ENCODE measurements at places on chromosomes 1 and 21.

GRCh38 chr1:239717097-239717917 lies 330.9 kb downstream of the CHRM3 start:
- H3K27ac ChIP-seq: no peak overlapping the region
- H3K4me1 ChIP-seq: no peaks in the 10 kb centered on the region

- H3K4me1 ChIP-seq: no peaks in the 10 kb centered on the region
Observed at GRCh38 chr1:56077206-56077605, 502.2 kb downstream of the PLPP3 start.

DNA sequence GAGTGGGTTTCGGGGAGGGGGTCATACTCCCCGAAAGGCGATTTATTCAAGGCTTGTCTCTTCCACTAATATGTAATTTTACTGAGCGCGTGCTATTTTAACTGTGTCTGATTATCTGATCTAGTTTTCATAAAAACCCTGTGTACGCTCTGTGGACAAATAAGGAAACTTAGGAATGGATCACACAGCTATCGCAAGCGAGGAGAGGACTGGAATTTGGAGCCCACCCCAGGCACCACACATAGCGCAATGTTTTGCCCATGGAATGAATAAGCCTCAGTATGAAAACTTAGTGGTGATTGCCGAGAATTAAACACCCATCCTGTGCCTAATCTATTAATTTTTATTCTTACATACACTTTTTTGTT lies 9.8 kb upstream of the RAB42 start:
- peak overlapping the region; percentile 93 for H3K4me3 ChIP-seq
- DNase-seq: no peak
- peaks cover 16% of the 10 kb centered on the region for H3K4me1 ChIP-seq
- H3K27ac ChIP-seq: peak overlapping the region; percentile 53
- H3K27me3 ChIP-seq: no peaks in the 10 kb centered on the region

GRCh38 chr1:17546946-17547670 lies 7.6 kb downstream of the ARHGEF10L start:
- H3K4me1 ChIP-seq: peaks cover 30% of the 10 kb centered on the region
- DNase-seq: no peak
- H3K4me3 ChIP-seq: no peak overlapping the region
- H3K27me3 ChIP-seq: no peaks in the 10 kb centered on the region

GRCh38 chr21:35026617-35027562 lies 22.2 kb downstream of the RUNX1 start:
- H3K36me3 ChIP-seq: peaks cover 2% of the 10 kb centered on the region
- peaks cover 11% of the 10 kb centered on the region for H3K4me1 ChIP-seq
- peak; percentile 67 for DNase-seq
- H3K27ac ChIP-seq: no peak overlapping the region
- peak overlapping the region; percentile 60 for H3K4me3 ChIP-seq

DNA sequence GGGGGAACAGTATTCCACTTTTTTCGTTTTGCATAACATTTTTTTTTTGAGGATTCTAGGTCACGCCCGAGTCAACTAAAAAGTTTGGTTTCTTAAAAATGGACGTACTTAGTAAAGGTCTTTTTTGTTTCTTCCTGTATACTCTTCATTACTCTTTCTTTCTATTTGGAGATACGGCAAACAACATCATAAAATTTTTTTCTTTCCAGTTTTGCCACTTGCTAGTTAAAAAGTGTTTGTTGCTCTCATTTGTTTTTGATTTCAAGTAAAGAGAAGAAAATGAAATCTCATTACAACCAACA lies 788 bp upstream of the MPC2 start:
- H3K27me3 ChIP-seq: no peaks in the 10 kb centered on the region
- no peaks in the 10 kb centered on the region for H3K4me1 ChIP-seq
- peak overlapping the region; percentile 93 for H3K27ac ChIP-seq
- no peak for DNase-seq
- H3K4me3 ChIP-seq: peak overlapping the region; percentile 79
- peaks cover 2% of the 10 kb centered on the region for H3K36me3 ChIP-seq

- no peaks in the 10 kb centered on the region for H3K4me1 ChIP-seq
- no peak overlapping the region for H3K4me3 ChIP-seq
- no peak overlapping the region for H3K27ac ChIP-seq
- H3K27me3 ChIP-seq: peaks cover 4% of the 10 kb centered on the region
- peaks cover 10% of the 10 kb centered on the region for H3K36me3 ChIP-seq
Observed at GRCh38 chr1:25216123-25216522, 16.2 kb downstream of the SYF2 start.

GRCh38 chr21:16085421-16085820 lies 355.6 kb downstream of the USP25 start:
- H3K36me3 ChIP-seq: no peaks in the 10 kb centered on the region
- H3K27me3 ChIP-seq: no peaks in the 10 kb centered on the region
- H3K4me3 ChIP-seq: peak overlapping the region; percentile 56
- DNase-seq: no peak
- no peaks in the 10 kb centered on the region for H3K4me1 ChIP-seq

DNA sequence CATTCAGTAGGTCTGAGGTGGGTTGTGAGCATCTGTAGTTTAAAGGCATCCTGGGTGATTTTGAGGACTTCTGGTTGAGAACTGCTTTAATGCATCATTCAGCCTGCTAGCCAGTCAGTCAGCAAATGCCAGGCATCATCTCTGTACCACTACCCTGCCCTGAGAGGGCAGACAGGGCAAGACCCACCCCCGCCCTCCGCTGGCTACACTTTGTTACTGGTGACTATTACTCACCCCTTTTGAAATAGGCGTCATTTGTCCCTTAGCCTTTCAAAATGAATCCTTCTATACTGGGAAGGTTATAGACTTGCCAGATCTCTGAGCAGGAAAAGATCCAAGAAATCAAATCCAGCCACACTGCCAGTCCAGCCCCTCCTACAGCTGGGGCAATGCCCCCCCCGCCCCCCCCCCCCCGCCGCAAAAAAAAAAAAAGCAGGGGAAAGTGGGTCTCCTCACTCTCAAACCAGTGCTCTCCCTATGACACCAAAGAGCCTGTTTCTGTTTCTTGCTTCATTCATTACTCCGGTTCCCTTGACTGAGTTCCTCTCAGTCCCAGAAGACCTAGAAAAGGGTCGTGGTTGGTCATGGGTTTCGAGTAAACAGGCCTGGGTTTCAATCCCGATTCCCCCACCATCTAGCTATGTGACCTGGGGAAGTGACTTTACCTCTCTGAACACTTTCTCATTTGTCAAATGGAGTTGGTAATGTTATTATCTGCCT lies 4.4 kb downstream of the SELENON start:
- H3K4me1 ChIP-seq: peaks cover 15% of the 10 kb centered on the region
- no peak overlapping the region for H3K27ac ChIP-seq
- no peak for DNase-seq
- H3K27me3 ChIP-seq: no peaks in the 10 kb centered on the region
- no peak overlapping the region for H3K4me3 ChIP-seq

GRCh38 chr1:161037661-161038522 lies 872 bp downstream of the TSTD1 start:
- DNase-seq: no peak
- H3K4me3 ChIP-seq: peak overlapping the region; percentile 51
- peaks cover 51% of the 10 kb centered on the region for H3K36me3 ChIP-seq
- H3K27me3 ChIP-seq: no peaks in the 10 kb centered on the region
- no peak overlapping the region for H3K27ac ChIP-seq

GRCh38 chr1:21756393-21757089 lies 26.4 kb downstream of the USP48 start:
- H3K36me3 ChIP-seq: peaks cover 28% of the 10 kb centered on the region
- peaks cover 6% of the 10 kb centered on the region for H3K4me1 ChIP-seq
- H3K4me3 ChIP-seq: no peak overlapping the region
- H3K27me3 ChIP-seq: no peaks in the 10 kb centered on the region

DNA sequence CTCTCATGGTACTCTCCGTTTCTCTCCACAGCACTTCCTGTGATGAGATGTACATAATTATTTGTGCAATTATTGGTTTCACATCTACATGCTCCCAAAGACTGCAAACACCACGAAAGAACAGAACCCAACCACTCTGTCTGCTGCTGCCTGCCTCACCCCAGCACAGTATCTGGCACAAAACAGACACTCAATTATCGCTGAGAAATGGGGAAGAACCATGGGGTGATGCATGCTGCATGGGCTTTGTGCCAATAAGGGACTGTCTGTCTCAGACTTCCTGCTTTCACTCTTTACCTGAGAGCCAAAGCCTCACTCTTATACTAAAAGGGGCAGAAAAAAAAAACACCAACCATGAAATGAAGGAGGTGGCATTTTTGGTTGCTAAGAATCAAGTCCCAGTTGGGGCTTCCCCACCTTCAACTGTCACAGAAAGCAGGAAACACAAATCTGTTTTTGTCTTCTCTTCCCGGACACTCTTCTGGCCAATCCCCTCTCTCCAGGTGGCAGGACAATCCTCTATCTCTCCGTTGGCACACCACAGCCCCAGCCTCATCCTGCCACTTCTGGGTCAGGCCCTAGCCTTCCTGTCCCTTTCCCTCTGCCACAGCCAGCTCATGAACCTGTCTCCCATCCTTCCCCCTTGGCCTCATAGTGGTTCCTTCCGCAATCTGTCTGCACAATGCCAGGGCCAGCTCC lies 82.0 kb downstream of the TGFBR3 start:
- H3K27me3 ChIP-seq: no peaks in the 10 kb centered on the region
- H3K4me1 ChIP-seq: peaks cover 18% of the 10 kb centered on the region
- no peaks in the 10 kb centered on the region for H3K36me3 ChIP-seq
- no peak overlapping the region for H3K4me3 ChIP-seq
- H3K27ac ChIP-seq: no peak overlapping the region

DNA sequence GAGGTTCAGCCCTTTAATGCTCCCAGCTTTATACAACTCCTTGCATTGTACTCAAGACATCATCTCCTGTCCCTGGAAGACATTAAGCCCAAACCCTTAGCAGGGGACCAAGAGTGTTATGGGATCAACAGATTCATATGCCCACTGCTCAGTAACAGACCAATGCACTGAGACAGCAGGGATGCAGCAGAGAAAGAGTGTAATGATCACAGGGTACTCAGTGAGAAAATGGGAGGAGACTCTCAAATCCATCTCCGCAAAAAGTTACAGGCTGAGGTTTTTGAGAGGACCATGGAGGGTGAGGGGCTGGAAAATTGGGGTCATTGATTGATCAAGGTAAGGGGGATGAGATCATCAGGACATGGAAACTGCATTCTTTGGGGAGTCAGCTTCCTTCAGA lies 96.2 kb downstream of the MATN1 start:
- no peaks in the 10 kb centered on the region for H3K4me1 ChIP-seq
- no peaks in the 10 kb centered on the region for H3K36me3 ChIP-seq
- no peaks in the 10 kb centered on the region for H3K27me3 ChIP-seq

GRCh38 chr1:172238965-172239364 lies 181.5 kb upstream of the C1orf105 start:
- no peaks in the 10 kb centered on the region for H3K36me3 ChIP-seq
- no peak overlapping the region for H3K4me3 ChIP-seq
- no peaks in the 10 kb centered on the region for H3K27me3 ChIP-seq
- no peak overlapping the region for H3K27ac ChIP-seq

GRCh38 chr1:188270497-188270896 lies 1441.7 kb downstream of the PLA2G4A start:
- no peaks in the 10 kb centered on the region for H3K36me3 ChIP-seq
- no peak overlapping the region for H3K4me3 ChIP-seq
- DNase-seq: no peak
- H3K27ac ChIP-seq: no peak overlapping the region

DNA sequence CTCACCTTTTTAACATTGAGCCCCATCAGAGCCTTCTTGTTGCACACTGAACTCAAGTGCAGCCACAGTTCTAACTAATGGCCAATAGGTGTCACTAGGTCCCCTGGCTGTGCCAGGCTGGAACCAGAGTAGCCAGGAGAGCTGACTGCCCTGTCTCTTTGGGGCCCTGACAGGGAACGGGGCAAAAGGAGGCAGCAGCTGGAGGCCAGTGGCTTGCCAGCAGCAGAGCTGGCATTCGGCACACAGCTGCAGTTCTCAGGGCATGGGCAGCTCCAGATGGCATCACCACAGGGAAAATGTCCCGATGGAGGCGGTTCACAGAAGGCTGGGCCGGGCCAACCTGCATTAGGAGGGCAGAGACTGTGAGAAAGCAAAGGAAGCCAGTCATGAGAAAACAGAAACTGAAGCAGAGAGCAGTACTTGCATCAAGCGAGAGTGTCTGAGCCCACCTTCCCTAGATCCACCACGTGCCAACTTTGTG lies 188.6 kb downstream of the FCRL5 start:
- peak; percentile 52 for DNase-seq
- H3K27ac ChIP-seq: no peak overlapping the region
- no peak overlapping the region for H3K4me3 ChIP-seq
- H3K27me3 ChIP-seq: peaks cover 32% of the 10 kb centered on the region
- no peaks in the 10 kb centered on the region for H3K36me3 ChIP-seq

DNA sequence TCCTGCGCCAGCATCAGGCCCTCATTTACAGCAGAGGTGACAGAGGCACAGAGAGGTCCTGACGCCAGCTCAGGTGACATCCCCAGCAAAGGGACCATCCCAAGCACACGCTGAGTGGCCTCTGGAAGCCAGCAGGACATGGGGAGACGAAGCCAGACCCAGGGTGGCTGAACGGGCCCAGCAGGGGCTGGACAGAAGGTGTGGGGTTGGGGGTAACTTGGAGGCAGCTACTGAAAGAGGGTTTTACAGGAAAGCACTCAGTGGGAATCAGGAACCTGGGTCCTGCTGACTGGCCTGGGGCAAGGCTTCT lies 1.6 kb upstream of the ARHGEF16 start:
- H3K27me3 ChIP-seq: peaks cover 83% of the 10 kb centered on the region
- no peak overlapping the region for H3K27ac ChIP-seq
- no peak overlapping the region for H3K4me3 ChIP-seq
- peaks cover 20% of the 10 kb centered on the region for H3K4me1 ChIP-seq
- H3K36me3 ChIP-seq: no peaks in the 10 kb centered on the region

DNA sequence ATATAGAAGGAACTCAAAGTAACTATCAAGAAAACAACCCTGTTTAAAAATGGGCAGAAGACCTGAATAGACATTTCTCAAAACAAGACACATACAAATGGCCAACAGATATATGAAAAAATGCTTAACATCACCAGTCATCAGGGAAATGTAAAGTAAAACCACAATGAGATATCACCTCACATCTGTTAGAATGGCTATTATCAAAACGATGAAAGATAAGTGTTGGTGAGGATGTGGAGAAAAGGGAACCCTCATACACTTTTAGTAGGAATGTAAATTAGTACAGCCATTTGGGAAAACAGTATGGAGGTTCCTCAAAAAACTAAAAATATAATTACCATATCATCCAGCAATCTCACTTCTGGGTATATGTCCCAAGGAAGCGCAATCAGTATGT lies 3.0 kb downstream of the CTSS start:
- DNase-seq: no peak
- H3K4me1 ChIP-seq: peaks cover 2% of the 10 kb centered on the region
- H3K27ac ChIP-seq: no peak overlapping the region
- no peaks in the 10 kb centered on the region for H3K27me3 ChIP-seq
- no peaks in the 10 kb centered on the region for H3K36me3 ChIP-seq

- no peak overlapping the region for H3K4me3 ChIP-seq
- H3K27me3 ChIP-seq: no peaks in the 10 kb centered on the region
Observed at GRCh38 chr21:38334866-38335265, 78.1 kb downstream of the KCNJ15 start.

DNA sequence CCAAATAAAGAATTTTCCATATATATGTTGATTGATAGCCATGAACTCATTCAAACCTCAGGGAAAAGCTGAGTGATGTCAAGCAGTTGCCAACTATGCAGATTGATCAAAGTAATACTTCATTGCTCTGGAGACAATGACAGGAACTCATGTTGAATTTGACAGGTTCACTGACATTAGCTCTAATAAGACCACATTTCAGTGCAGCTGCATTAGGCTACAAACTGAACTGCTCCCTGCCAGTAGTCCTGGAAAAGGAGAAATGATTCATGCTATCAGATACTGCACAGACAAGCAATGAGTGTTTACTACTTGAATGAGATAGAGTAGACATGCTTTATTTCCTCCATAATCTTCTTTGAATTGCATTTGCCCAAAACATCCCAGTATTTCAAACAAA lies 948.4 kb downstream of the MRPL39 start:
- H3K27ac ChIP-seq: no peak overlapping the region
- DNase-seq: no peak
- no peaks in the 10 kb centered on the region for H3K36me3 ChIP-seq

Data from mesenchymal stem cell (in vitro differentiated cells and primary cell).